COR-L47 (cell line): ENCODE measurements at places on chromosomes 3 and 15.

GRCh38 chr3:42499478-42499871 lies 3.0 kb upstream of the VIPR1 start:
- no peak for DNase-seq

GRCh38 chr3:1469687-1470086 lies 376.9 kb downstream of the CNTN6 start:
- DNase-seq = no peak

- no peak for DNase-seq
Observed at GRCh38 chr3:156816091-156816793, 9.9 kb upstream of the LEKR1 start.

GRCh38 chr3:47912006-47912504 lies 104.2 kb downstream of the MAP4 start:
- no peak for DNase-seq

GRCh38 chr15:48643776-48644466 lies 1.6 kb downstream of the FBN1 start:
- no peak for DNase-seq

DNA sequence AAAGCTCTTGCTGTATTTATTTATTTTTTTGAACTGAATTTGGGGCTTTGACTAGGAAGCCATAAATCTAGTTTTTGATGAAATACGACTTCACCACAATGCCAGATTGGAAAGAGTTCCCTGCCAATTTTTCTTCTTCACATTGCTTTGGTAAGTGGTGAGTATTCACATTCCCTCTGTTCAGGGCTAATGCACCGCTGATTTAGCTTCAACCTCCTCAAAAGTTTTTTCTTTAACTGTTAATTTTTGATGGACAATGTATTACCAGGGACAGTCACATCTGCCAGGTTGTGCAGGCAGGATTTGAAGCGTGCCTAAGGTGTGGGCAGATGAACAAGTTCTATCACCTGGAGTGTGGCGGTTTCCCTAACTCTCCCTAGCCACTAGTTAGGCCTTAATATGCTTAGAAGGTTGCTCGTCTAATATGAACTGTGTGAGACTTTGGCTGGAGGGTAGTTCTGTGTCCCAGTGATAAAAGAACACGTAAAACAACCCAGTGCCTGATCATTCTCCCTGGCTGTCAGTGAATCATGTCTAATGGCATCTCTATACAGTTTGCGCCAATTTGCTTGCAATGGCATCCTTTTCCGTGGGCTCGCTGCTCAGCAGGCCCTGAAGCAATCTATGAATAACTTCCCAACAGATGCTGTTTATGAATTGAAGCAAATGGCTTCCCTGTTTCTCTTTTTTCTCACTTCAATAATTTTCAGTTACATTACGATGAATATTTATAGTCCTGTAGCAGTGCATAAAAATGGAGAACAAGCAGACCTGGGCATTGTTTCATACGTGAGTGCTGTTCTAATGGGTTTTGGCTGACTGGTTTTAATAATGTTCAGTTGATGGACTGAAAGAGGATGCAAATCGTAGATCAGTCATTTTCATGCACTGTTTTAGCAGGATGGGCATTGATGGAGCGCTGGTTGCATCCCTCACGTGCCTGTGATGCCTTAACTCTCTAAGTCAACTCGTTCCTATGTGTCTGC lies 243.2 kb upstream of the SUCLG2 start:
- DNase-seq = no peak

DNA sequence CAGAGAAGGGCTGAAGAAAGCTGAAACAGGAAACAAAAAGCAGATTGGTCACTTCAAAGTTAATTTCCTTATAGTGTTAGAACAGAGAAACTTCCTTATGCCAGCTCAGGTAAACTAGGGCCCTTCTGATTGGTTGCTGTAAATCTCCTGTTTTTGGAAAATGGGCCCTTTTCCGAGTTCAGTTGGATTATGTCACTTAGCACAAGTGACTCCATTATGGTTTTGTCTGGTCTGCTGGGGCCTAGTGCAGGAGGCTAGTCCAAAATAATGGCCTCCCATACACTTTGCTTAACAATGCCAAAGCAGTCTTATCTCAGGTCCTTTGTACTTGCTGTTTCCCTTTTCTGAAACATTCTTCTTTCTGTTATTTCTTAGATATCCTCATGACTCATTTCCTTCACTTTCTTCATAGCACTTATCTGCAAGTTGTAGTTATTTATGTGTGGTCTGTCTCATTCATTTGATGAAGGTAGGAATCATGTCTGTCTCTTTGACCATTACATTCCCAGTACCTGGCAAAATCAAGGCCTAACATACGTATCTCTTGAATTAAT lies 7.7 kb upstream of the DCP1A start:
- DNase-seq = no peak

GRCh38 chr3:155488671-155489070 lies 195.2 kb upstream of the STRIT1 start:
- DNase-seq = no peak
